B cell (primary cell): ENCODE measurements at places on chromosomes 12 and 14. TPM values are rescaled to one million over a fixed set of nuclear protein-coding genes. Genes with fewer than 3 reads are reported as not detected.

KLHL33 gene
- total RNA-seq = 0.20 and 0.27 TPM in 2 replicates

NRXN3 gene
- not detected in 2 replicates for total RNA-seq

SSPN gene
- total RNA-seq = 16.8 and 19.6 TPM in 2 replicates

KRT71 gene
- total RNA-seq = not detected in 2 replicates

VRTN gene
- not detected in 2 replicates for total RNA-seq

DNA sequence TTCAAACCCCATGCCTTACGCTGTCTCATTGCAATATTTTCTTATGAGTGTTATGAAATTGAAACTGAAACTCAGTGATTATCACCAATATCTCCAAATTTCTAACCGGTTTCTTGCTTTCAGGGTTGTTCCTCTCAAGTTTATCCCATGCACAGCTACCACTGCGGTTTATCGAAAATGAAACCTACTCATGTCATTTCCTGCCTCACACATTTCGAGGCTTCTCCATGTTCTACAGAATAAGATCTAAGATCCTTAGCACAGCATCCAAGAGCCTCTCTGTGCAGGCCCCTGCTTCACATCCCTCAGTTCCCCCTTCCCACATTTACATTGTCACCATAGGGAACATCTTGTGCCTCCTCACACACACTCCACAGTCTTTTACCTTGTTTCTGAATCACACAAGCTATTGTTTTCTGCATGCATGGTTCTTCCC lies 45.5 kb upstream of the FAR2 start:
- peak; percentile 48 for DNase-seq

- peak; percentile 6 for DNase-seq
These were observed 334.5 kb downstream of the TMEM121 start for GRCh38 chr14:105860615-105861580.

GRCh38 chr12:56775638-56776037 lies 12.5 kb downstream of the HSD17B6 start:
- peak; percentile 52 for DNase-seq

GRCh38 chr12:49792181-49792970 lies 35.8 kb downstream of the NCKAP5L start:
- DNase-seq = no peak
